ENCODE measurements at places on chromosomes 16 and 17.

DNA sequence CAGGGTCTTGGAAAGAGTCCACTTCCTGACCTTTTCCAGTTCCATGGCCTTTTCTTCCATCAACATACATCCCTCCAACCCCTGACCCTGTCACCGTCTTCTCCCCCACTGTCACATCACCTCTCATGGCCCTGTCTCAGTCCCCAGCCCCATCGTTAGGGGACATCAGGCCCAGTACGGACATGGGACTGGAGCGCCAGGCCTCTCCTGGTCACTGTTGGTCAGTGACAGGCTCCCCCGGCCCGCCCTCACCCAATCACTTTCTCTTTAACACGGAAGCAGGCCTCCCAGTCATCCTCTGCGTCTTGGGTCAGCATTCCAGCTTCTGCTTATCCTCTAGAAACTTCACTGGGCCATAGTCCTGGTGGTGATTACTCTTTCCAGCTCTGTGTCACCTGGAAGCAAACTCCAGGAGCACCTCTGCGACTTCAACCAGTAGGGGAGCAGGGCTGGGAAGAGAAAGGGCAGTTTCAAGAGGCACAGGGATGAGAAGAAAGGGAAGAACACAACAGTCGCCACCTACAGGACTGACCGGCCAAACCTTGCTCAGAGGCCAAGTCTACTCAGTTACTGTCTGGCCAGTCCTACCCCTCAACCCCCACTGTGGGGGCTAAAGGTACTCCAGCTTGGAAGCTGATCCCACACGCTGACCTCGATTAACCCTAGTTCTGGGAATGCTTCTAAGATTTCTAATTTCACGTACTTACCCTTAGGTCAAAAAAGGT, 15.9 kb upstream of the ICAM2 start:
- no peak for DNase-seq

DNA sequence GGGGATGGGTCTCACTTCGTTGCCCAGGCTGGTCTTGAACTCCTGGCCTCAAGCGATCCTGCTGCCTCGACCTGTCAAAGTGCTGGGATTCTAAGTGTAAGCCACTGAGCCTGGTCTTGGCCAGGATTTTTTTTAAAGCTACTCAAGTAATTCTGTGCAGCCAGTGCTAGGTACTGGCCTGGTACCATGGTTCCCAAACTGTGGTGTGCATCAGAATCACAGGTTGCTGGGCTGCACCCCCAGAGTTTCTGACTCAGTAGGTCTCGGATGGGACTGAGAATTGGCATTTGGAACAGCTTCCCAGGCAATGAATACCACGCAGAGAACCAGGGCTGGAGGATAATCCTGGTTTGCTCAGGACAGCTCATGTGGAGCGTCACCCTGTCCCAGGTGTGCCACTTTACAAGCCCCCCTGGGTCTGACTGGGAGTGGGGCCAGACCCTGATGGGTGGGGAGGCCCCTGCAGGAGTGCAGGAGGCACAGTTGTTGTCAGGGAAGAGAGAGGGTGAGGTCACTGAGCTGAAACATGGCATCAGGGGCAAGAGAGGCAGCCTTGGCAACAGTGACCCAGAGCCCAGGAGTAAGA, 10.7 kb upstream of the MRPS23 start:
- no peak for DNase-seq

DNA sequence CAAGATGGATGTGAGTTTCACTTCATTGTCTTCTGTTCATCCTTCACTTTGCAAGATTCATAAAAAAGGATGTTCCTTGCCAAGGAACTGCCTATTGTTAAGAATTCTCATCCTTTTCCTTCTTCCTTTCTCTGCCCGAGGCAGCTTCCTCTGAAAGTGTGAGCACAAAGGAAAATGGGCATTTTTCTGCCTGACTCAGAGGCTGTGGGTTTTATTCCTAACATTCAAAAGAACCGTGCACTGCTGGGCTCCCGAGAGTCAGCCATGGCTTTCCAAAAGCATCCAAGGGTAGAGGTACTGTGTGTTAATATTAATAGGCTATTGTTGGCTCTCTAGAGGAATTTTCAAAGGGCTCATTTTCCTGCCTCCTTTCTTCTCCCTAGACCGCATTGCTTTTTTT, 289.4 kb downstream of the ABCC12 start:
- no peak for DNase-seq

DNA sequence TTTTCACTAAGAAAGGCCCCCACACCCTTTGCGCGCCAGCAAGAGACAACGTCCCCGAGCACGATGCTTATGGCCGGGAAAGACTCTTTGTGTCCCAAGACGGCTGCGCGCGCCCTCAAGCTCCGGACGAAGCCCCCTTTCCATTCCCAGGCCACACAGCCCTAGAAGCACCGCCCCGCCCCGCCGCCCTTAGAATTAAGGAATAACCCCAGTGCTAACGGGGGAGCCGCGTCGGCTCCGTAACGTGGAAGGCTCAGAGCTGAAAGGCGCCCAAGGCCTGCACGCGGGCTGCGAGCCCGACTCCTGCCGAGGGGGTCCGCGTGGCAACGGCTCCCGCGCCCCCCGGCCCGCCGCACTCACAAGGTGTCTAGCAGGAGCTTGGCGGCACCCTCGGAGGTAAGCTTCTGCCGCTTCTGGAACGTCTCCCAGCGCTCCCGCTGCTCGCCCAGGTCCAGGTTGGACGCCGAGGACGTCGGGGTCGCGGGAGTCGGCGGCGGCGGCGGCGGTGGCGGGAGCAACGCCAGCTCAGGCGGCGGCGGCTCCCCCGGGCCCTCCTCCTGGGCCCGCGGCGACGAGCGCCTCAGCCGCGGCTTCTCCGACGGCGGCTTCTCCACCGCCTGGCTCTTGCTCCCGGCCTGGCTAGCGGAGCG, 477 bp downstream of the CENPV start:
- DNase-seq = peak; percentile 47

DNA sequence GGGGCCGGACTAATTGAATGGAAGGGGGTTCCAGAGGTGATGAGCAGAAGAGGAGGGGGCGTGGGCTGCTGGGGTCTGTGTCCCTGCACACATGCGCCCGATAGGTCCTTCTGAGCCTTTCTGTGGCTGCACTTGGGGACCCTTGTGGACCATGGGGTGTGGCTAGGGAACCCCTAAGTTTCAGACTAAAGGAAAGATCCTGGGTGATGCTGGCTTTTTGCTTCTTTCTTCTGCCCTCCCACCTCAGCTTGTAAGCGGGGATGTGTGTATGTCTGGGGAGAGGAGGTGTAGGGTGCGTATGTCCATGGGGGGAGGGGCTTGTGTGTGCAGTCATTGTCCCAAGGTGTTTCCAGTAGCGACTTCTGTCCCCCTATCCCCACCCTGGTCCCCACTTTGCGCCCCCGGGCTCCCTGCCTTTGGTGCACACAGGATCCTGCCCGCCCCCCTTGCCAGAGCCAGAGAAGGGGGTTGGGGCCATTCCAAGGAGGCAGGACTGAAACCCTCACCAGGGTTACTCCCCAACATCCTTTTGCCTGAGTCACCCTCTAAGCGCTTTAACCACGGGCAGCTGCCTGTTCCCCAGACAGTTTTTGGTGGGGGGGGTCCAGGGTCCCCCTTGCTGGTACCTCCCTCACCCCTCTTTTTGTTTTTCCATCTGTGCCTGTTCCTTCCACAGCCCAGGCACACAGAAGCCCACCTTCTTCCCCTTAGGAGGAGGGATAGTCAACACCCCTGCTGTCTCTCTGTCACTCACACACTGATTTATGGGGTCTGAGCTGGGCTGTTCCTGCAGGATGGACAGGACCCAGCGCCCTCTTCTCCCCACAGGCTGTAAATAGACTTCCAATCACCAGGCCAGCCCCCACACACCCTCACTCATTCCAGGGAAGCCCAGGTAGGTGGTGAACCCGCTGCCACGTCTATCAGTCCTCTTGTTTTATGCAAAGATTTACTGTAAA, 83.2 kb downstream of the ARHGAP23 start:
- no peak for DNase-seq

GRCh38 chr17:46771561-46772474, 46.7 kb downstream of the WNT3 start:
- no peak for DNase-seq

DNA sequence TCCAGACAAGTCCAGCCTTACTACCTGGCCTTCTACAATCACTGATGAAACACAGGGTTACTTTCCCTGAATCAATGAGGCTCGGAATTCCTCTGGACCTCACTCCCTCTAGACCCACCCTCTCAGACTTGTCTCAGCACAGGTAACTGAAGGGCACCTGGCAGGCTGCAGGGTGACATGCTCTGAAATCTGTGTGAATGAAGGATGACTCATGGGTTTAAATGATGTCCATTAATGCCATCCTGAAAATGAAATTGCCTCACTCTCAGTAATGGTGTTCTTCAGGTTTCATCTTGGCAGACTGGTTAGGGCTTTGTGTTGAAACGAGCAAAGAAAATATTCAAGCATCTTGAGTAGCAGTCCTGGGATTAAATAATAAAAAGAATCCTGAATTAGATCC, 134.4 kb downstream of the MAF start:
- DNase-seq = no peak

DNA sequence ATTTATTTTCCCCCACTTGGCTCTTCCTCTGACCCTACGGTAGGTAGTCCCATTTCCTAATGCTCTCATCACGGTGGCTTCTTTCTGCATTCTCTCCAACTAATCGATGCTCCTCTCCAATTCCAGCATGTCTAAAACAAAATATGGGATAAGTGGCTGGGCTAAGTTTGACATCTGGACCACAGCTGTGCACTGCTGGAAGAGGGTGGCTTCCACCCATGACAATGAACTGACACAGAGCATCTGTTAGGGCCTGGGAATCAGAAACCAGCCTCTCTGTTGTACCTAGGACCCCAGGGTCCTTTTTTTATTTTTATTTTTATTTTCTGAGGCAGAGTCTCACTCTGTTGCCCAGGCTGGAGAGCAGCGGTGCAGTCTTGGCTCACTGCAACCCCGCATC, 29.0 kb upstream of the SLC39A11 start:
- no peak for DNase-seq
